ENCODE measurements at places on chromosomes 6 and 20.

DNA sequence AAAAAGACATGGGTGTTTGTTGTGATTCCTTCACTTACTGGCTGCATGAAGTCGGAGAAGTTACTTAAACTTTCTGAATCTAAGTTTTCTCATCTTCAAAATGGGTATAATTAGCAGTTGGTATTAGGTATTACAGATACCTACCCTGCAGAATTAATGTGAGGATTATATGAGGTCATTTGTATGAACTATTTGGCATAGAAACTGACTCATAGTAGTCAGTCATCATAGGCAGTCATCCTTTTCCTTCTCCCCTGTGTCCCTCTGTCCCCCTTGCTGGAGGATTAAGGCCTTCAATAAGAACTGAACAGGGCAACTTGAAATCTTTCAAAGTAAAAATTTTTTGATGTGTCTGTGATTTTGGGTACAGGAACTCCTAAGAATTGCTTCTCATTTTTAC lies 26.3 kb downstream of the RALGAPB start:
- no peak for DNase-seq

GRCh38 chr20:10094566-10095173 lies 59.9 kb downstream of the ANKEF1 start:
- DNase-seq: no peak

DNA sequence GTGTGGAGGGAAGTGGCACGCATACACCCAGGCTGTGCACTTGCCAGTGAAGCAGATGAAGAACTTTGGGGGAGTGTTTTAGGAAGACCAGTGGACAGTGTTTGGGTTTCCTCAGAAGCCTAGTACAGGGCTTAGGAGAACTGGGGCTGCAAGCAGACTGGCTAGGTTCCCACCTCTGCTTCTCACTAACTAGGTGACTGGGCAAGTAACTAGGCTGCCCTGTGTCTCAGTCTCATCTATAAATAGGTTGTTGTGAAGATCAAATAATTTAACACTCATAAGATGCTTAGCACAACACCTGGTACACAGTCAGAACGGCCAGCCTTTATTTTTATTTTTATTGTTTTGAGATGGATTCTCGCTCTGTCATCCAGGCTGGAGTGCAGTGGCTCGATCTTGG lies 312.1 kb downstream of the CDH26 start:
- no peak for DNase-seq

GRCh38 chr20:3901028-3901705 lies 12.0 kb downstream of the PANK2 start:
- no peak for DNase-seq

DNA sequence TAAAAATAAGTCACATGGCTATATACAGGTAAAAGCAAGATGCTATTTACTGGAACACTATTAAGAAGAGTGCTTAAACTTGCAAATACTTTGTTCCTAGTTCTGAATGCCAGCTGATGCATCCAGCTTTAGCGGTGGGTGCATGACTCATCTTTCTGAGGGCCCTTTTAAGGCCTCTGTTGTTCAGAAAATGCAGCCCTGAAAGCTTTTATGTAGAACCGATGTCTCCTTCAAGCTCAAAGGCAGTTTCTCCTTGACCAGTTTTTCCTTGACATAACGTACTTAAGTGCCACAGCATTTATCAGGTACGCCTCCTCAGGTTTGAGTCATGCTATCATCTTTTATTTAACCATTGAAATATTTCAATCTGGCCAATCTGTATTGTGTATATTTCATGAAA lies 82.8 kb downstream of the MLIP start:
- no peak for DNase-seq

Data from skin of body (tissue), 3 donors.